ENCODE measurements at places on chromosomes 16 and 17.

DNA sequence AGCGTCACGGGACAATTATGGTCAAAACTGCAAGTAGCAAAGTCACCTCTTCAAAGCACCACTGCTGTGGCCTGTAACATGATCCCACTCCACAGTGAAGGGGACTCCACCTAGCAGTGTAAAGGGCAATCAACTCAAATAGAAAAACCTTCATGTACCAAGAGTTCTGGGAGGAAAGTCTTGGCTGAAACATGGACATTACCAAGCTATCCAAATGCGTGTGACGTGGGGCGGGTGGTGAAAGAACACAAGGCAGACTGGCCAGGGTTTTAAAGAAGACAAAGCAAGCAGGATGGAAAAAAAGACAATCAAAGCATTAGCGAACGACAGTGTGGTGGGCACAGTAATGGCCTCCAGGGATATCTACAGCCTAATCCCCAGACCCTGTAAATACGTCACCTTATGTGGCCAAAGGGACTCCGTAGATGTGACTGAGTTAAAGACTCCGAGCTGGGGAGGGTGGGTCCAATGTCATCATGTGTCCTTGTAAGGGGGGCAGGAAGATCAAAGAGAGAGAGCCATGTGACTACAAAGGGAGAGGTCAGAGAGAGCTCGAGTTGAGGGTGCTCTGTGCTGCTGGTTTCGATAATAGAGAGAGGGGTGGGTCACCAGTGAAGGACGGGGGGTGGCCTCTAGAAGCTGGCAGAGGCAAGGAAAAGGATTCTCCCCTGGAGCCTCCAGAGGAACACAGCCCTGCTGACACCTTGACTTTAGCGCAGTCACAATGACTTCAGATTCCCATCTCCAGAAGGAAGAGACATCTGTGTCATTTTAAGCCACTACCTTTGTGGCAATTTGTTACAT lies 6.0 kb downstream of the HSDL1 start:
- DNase-seq: peak; percentile 51

- no peak for DNase-seq
Measured at GRCh38 chr17:38672788-38673706, 1.7 kb downstream of the EPOP start.

- peak; percentile 23 for DNase-seq
Measured at GRCh38 chr17:5068236-5068635, 10.0 kb upstream of the ZFP3 start.

DNA sequence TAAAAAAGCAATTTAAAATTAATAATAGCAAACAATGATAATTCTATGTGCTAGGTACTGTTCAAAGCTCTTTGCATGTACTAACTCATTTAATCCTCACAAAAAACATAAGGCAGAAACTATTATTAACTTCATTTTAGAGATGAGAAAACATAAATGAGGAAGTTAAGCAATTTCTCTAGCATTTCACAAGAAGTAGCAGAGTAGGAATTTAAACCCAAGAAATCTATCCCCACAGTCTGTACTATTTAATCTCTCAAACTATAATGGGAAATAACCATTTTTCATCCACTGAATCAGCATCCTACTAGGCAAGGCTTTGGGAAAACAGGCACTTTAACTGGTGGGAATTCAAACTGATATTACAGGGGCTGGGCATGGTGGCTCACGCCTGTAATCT lies 42.2 kb upstream of the INTS2 start:
- no peak for DNase-seq

GRCh38 chr16:19085679-19086200 lies 18.3 kb downstream of the COQ7 start:
- DNase-seq: peak; percentile 47

- DNase-seq: peak; percentile 2
Measured at GRCh38 chr17:73430848-73431247, 119.0 kb upstream of the CDC42EP4 start.

GRCh38 chr16:81307770-81308169 lies 7.0 kb upstream of the GAN start:
- no peak for DNase-seq

- no peak for DNase-seq
Measured at GRCh38 chr16:10180771-10181163, 1.5 kb downstream of the GRIN2A start.

Data from fibroblast of the aortic adventitia (primary cell).